Natural killer cell treated with Interleukin-12 subunit alpha and Interleukin-12 subunit beta and Interleukin-15 and Interleukin-18, amount 100 ng/mL, for 72 hours (primary cell): ENCODE measurements at places on chromosomes 1 and 21.

DNA sequence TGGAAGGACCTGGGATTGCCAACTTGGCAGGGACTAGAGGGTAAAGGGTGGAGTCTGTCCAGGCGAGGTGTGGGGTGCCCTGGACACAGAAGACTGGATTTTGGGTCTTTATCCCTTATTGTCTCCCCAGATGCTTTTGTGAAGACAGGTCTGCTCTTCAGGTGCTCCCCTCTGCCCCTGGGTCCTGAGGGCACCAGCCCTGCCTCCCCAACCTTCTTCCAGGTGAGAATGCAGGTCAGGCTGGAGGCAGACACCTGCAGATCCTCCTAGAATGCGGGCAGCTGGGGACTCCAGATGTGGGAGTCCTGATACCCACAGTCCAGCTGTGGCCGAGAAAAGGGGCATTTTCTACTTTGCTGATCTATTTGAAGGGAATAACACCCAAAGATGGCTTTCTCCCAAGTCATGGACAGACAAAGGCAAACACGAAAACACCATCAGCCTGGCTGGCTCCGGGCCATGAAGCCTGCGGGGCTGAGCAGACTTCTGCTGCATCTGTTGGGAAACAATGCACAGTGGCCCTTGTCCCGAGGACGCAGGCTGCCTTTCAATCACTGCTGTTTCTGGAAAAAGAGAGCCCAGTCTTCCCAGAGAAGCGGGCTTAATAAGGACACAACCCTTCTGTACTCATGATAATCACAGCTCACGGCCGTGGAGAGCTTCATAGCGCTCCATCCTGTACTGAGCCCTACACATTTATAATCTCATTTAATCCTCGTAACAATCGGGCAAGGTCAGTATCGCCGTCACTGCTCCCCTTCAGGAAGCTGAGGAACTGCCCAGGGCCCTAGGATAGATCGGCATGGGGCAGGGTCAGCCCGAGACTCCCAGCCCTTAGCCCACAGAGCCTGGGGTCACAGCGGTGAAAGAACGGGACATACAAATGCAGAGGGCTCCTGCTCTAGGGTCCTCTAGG is 62.0 kb upstream of the ABCG1 start:
- no peak overlapping the region for H3K4me3 ChIP-seq
- no peak overlapping the region for H3K27ac ChIP-seq
- H3K36me3 ChIP-seq = no peaks in the 10 kb centered on the region
- H3K27me3 ChIP-seq = peaks cover 8% of the 10 kb centered on the region

DNA sequence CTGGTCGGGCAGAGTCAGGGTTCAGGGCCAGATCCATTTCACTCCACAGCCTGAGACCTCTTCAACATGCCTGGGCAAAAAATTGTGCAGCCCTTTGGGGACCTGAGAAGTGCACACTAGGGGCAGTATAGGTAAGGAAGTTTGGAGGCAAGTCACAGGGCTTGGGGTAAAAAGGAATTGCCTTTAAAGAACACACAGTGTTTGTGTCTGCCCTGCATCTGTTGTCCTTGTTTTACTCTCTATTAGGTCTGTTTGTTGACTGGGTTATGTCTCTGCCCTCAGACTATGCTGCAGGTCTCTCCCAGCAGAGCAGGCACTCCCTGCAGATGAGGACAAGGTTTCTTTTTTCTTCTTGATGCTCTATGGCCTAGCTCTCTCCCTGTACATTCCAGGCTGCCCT is 22.0 kb downstream of the LDLRAD2 start:
- DNase-seq = no peak
- H3K27me3 ChIP-seq = no peaks in the 10 kb centered on the region
- H3K4me3 ChIP-seq = no peak overlapping the region
- H3K36me3 ChIP-seq = no peaks in the 10 kb centered on the region
- no peaks in the 10 kb centered on the region for H3K4me1 ChIP-seq
- no peak overlapping the region for H3K27ac ChIP-seq

GRCh38 chr1:226474443-226475141 is 66.7 kb upstream of the PARP1 start:
- H3K36me3 ChIP-seq = no peaks in the 10 kb centered on the region
- no peaks in the 10 kb centered on the region for H3K4me1 ChIP-seq
- H3K4me3 ChIP-seq = no peak overlapping the region
- DNase-seq = no peak
- peaks cover 9% of the 10 kb centered on the region for H3K27me3 ChIP-seq

DNA sequence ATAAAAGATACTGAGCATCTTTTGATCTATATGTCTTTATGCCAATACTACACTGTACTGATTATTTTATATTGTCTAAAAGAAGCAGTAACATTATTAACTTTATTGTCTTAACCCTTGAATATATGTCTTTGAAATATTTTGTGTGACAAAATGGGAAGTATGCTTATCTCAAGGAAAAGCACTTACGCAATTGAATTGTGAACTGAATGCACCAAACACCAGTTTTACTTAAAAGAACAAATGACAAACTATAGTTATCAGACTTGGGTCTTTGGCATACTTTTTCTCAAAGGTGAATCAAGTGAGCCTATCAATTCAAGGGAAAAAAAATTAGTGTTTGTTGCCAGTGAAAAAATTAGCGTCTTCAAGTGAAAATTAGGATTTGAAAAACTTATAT is 9.2 kb upstream of the SLC6A9 start:
- no peak overlapping the region for H3K4me3 ChIP-seq
- H3K27ac ChIP-seq = no peak overlapping the region
- peaks cover 6% of the 10 kb centered on the region for H3K27me3 ChIP-seq
- no peaks in the 10 kb centered on the region for H3K4me1 ChIP-seq

- no peak overlapping the region for H3K4me3 ChIP-seq
- no peaks in the 10 kb centered on the region for H3K27me3 ChIP-seq
- H3K36me3 ChIP-seq = peaks cover 2% of the 10 kb centered on the region
- H3K27ac ChIP-seq = no peak overlapping the region
- peaks cover 2% of the 10 kb centered on the region for H3K4me1 ChIP-seq
- no peak for DNase-seq
These were observed 21.1 kb downstream of the USP1 start for GRCh38 chr1:62457955-62458354.

DNA sequence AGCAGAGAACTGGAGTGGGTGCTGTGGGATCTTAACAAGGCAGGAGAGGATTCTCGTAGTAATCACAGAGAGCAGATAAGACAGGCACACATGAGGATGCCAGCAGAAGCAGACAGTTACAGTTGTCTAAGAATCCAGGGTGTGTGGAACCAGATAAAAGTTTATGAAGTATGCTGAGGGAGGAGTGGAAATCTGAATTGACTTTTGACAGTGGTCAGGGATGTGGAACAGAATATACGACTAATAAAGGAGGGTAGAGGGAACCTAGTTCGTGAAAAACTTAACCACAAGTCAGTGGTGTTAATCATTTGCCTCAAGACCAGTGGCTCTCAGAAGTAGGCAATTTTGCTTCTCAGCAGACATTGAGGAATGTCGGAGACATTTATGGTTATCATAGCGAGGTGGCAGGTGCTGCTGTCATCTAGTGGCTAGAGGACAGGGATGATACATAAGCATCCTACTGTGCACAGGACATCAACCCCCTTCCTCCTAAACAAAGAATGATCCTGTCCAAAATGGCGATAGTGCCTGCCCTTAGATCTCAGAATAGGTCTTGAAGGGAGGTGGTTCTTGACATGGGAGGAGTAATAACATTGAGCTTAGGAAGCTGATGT is 3.0 kb downstream of the LRRC8D start:
- no peak for DNase-seq
- no peak overlapping the region for H3K27ac ChIP-seq
- peaks cover 22% of the 10 kb centered on the region for H3K4me1 ChIP-seq
- H3K36me3 ChIP-seq = no peaks in the 10 kb centered on the region

- no peak overlapping the region for H3K27ac ChIP-seq
- no peak for DNase-seq
- no peaks in the 10 kb centered on the region for H3K36me3 ChIP-seq
- no peak overlapping the region for H3K4me3 ChIP-seq
- H3K27me3 ChIP-seq = no peaks in the 10 kb centered on the region
These were observed 67.0 kb downstream of the TGFB2 start for GRCh38 chr1:218412171-218412570.

GRCh38 chr1:76115171-76115570 is 40.6 kb downstream of the ST6GALNAC3 start:
- no peaks in the 10 kb centered on the region for H3K36me3 ChIP-seq
- no peak overlapping the region for H3K4me3 ChIP-seq
- no peak overlapping the region for H3K27ac ChIP-seq
- DNase-seq = no peak
- no peaks in the 10 kb centered on the region for H3K4me1 ChIP-seq

- no peak for DNase-seq
- H3K27me3 ChIP-seq = peaks cover 24% of the 10 kb centered on the region
- H3K4me3 ChIP-seq = no peak overlapping the region
- no peaks in the 10 kb centered on the region for H3K4me1 ChIP-seq
- no peaks in the 10 kb centered on the region for H3K36me3 ChIP-seq
These were observed 217.1 kb downstream of the KCNJ6 start for GRCh38 chr21:37699024-37699775.

GRCh38 chr1:155062702-155063411 is 683 bp upstream of the EFNA4 start:
- H3K4me3 ChIP-seq = peak overlapping the region; percentile 95
- no peaks in the 10 kb centered on the region for H3K36me3 ChIP-seq
- H3K4me1 ChIP-seq = peaks cover 24% of the 10 kb centered on the region
- H3K27ac ChIP-seq = no peak overlapping the region
- no peaks in the 10 kb centered on the region for H3K27me3 ChIP-seq

GRCh38 chr1:3537359-3537758 is 73.9 kb downstream of the MEGF6 start:
- no peaks in the 10 kb centered on the region for H3K27me3 ChIP-seq
- no peak for DNase-seq
- no peak overlapping the region for H3K4me3 ChIP-seq

GRCh38 chr1:19569786-19570185 is 74.3 kb upstream of the NBL1 start:
- H3K4me3 ChIP-seq = no peak overlapping the region
- peaks cover 7% of the 10 kb centered on the region for H3K27me3 ChIP-seq
- H3K4me1 ChIP-seq = no peaks in the 10 kb centered on the region
- H3K27ac ChIP-seq = no peak overlapping the region
- no peaks in the 10 kb centered on the region for H3K36me3 ChIP-seq
- no peak for DNase-seq

GRCh38 chr1:211637066-211637465 is 38.4 kb downstream of the NEK2 start:
- no peaks in the 10 kb centered on the region for H3K36me3 ChIP-seq
- peaks cover 5% of the 10 kb centered on the region for H3K27me3 ChIP-seq
- DNase-seq = no peak

DNA sequence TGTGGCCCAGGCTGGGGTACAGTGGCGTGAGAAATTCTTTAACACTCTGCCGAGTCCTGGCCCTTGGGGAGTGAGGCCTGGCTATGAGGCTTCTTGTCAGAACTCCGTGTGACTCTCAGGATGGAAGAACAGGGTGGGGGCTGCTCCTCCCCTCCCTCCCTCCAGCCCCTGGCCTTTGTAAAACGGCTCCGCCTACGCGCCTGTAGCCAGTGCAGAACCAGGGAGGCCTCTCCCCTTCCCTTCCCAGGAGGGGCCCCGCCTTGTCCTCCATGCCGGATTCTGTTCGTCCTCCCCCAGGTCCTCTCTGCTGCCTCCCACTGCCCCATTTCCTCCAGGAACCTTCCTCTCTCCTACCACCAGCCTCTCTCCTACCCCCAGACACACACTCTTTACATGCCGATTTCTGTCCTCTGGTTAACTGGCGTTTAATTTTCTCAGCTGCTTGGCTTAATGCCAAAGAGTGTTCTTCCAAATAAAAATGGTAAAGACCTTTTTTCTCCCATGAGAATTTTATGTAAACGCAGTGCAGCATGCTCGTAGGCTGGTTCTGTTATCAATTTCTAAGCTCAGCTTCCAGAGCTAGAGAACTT is 21.0 kb downstream of the PDE9A start:
- H3K36me3 ChIP-seq = no peaks in the 10 kb centered on the region
- no peak overlapping the region for H3K4me3 ChIP-seq
- no peak overlapping the region for H3K27ac ChIP-seq
- peaks cover 6% of the 10 kb centered on the region for H3K4me1 ChIP-seq
- no peak for DNase-seq
- peaks cover 8% of the 10 kb centered on the region for H3K27me3 ChIP-seq

- DNase-seq = no peak
- no peak overlapping the region for H3K27ac ChIP-seq
- no peak overlapping the region for H3K4me3 ChIP-seq
- H3K36me3 ChIP-seq = no peaks in the 10 kb centered on the region
- no peaks in the 10 kb centered on the region for H3K4me1 ChIP-seq
These were observed 203.0 kb downstream of the GRIK3 start for GRCh38 chr1:36831186-36831810.

DNA sequence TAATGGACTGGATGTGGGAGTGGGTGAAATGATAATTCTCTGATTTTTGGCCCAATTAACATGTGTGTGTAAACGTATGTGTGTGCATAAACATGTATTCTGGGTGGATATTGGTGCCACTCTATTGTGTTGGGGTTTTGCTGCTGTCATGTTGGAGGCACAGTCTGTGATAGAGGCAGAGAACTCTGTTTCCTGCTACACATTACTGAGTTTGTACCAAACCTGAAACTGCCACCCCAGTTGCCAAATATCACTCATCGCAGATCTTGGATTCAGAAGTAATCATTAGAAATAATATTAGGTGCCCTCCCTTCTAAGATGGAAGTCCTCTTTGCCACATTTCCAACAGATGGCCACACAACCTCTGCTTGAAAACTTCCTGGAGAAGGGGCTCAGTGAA is 13.8 kb downstream of the FASLG start:
- H3K27me3 ChIP-seq = no peaks in the 10 kb centered on the region
- no peak for DNase-seq
- peak overlapping the region; percentile 98 for H3K27ac ChIP-seq

DNA sequence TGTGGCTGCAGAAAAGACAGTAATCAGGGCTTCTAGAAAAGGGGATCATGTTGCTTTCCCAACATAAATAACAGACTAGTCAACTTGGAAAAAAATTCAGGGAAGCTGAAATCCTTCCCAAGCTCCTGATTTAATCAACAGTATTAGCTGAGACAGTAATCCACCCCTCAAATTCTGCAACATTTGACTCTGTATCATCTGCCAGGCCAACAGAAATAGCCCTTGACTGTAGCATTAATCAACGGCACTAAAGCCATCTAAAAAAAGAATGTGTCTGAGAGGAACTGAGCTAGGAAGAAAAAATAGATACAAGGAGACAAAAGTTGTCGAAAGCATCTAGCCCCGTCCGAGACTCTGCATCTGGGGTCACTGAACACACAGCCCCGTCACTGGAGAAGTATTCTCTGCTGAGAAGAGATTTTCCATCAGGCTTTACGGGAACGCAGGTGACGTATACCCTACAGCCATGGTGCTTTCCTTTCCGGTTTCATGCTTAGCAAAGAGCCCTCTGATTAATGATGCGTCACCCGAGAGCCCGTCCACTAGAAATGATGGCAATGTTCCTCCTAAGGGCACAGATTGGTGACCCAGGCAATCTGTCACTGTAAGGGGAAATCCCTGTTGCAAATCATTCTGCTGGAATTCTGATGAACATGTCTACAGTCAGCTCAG is 42.1 kb upstream of the TP53BP2 start:
- H3K36me3 ChIP-seq = no peaks in the 10 kb centered on the region
- H3K4me3 ChIP-seq = no peak overlapping the region
- no peaks in the 10 kb centered on the region for H3K27me3 ChIP-seq
- H3K27ac ChIP-seq = no peak overlapping the region
- H3K4me1 ChIP-seq = no peaks in the 10 kb centered on the region
- no peak for DNase-seq

DNA sequence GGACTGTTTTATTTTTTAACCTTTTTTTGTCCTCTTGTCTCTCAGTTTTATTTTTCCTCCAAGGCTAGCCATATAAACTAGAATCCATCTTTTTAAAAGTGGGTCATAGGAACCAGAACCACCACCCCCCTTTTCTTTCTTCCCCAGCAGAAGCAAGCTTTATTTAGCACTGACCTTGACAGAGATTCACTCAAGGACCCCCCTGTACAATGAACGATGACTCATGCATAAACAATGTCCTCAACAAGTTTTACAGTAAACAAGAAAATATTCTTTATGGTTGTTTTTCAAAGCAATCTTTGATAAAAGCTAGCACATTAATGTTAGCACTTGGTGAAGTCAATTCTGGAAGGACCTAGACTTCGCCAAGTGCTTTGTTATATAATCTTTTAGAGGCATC is 14.1 kb downstream of the PKN2 start:
- H3K4me1 ChIP-seq = peaks cover 45% of the 10 kb centered on the region
- no peaks in the 10 kb centered on the region for H3K27me3 ChIP-seq
- no peak for DNase-seq
